Effector memory CD8-positive, alpha-beta T cell (primary cell): ENCODE measurements at places on chromosomes 6 and 20.
A peak's percentile ranks its signal among the peaks of the same experiment; 100 is the strongest.

DNA sequence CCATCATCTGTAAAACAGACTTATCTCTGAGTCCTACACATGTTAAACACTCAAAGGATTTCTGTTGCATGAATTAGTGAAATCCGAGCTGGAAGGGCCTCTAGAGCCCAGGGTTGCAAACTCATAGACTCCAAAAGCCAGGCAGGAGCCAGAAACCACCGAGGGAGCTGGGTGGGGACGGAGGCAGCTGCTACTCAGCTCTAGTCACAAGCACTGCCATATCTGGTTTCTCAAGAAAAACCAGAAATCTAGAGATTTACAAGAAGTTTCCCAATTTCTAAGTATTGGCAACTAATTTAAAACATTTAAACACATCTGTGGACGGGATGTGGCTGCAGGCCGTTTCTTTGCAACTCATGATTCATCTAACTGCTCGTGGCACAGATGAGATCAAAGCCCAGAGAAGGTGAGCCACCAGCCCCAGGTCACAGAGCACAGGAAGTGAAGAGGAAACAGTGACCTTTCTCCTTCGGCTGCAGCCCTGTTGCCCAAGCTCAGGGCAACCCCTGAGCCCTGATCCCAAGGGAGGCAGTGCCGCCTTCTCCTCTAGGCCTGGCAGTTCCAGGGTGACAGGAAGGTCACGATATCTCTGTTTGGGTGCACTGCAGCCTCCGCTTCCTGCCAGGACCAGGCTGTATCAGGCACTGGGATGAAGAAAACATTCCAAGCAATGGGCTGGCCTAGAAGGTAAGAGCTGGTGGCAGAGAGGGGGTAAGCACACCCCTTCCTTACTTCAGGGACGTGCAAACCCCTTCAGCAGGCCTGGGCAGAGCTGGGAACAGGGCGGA is 26.4 kb upstream of the PTGIS start:
- peak; percentile 14 for DNase-seq

GRCh38 chr6:142474531-142475289 is 172.9 kb downstream of the ADGRG6 start:
- no peak for DNase-seq

- no peak for DNase-seq
Observed at GRCh38 chr6:145863988-145864616, 49.5 kb upstream of the FBXO30 start.

DNA sequence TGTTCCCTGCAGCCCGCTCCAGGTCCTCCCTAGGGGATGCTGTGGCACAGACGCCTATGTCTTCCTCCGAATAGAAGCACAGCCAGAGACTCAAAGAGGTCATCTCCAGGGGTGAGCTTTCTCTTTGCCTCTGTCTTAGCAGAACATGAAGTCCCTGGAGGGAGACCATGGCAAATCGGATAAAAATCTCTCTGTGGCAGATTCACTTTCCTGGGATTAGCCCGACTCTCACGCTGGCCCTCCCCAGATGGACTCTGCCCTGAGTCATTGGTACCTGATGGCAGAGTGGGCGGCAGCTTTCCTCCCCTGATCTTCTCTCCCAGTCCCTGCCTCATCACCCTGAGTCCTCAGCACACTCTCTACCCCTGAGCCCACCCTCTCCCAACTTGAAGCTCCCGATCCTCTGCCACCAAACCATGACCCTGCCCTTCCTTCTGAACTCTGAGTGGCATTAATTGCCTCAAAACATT is 58.0 kb upstream of the CCDC167 start:
- DNase-seq = no peak
